ENCODE measurements at places on chromosomes 7 and 10.
A peak's percentile ranks its signal among the peaks of the same experiment; 100 is the strongest.

DNA sequence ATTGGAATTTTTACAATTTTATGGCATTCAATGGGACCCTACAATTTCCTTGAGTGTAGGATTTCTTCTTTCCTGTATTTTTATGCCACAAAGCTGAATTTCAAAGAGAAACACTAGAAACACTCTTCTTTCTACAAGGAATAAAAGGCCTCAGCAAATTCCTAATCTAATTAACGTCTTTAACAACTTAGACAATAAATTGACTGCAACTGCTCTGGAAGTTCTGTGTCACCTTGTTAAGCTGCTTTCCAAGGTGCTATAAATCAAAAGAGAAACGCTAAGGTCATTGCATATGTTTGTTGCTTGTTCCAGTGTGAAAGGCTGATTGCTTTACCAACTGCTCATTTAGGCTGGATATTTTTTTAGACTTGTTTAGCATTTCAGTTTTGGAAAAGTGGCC is 182.2 kb downstream of the POLR1F start:
- DNase-seq: no peak

DNA sequence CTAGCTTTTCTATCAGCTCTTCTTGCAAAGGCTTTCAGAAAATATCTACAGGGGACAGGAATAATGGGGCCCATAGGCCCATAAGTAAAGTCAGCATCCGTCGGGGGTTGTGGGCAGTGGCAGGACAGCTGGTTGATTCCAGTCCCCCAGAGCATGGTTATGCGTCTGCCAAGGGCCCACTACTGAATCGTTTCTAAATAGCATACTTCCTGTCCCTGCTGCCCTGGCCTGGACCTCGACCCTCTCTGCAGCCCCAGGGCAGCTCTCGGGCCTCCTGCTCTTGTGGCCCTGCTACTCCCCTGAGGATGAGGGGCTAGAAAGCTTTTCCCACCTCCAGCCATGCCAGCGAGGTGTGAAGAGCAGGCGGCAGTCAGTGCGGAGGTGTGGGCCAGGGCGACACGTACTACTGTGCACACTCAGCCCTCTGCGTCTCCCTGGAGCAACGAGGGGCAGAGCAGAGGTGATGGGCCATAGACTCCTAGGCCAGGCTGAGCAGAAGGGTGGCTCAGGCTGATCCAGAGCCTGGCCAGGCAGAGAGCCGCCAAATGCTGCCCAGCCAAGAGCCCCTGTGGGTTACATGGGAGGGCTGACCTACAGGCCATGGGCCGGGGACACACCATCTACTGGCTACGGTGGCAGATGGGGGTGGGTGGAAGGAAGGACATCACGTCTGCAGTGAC is 4.7 kb upstream of the OPN4 start:
- DNase-seq: no peak

- DNase-seq: peak; percentile 55
Observed at GRCh38 chr10:101694674-101695403, at the start of gene FBXW4. Gene FBXW4, minus strand, starts transcription at chr10:101695170. Its CDS starts 65 bp downstream, at chr10:101695105.

DNA sequence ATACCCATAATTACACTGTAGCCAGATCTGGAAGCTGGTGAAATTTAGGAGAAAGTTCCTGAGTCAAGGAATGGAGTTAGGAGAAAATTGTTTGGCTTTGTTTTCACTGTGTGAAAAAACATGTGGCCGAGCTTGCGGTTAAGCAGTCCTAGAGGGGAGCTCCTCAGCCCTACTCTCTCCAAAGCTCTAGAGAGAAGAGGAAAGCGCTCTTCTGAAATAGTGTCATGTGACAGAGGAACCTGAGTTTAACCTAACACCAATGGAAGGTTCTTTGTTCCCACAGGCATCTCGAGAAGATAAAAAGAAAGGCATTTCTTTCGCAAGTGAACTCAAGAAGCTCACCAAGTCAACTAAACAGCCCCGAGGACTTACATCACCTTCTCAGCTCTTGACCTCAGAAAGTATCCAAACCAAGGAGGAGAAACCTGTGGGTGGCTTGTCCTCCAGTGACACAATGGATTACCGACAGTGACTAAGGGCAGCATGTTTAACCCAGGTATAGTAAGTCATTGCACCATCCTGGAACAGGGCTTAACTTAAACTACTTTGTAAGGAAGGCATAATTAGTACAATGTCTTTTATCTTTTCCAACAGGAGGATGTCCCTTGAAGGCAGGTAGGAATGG is 38.0 kb downstream of the NOC3L start:
- no peak for DNase-seq

GRCh38 chr7:1928645-1929348 is 258.7 kb downstream of the ELFN1 start:
- no peak for DNase-seq

DNA sequence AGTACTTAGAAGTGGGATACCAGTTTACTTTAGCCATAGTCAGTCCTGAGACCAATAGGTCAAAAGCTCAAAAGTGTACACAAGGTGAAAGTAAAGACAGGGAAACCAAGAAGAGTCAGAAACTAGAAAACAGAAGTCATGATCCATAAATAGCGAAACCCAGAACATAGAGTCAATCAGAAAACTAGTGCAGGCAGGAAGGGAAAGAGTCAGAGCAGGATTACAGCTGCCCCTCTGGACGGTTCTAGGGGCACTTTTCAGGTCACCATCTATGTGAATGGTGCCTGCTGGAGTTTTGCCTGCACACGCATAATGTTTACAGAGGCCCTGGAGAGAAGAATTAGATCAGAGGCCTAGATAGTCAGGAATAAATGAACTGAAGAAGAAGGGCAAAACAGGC is 22.4 kb upstream of the DMTF1 start:
- DNase-seq: no peak

DNA sequence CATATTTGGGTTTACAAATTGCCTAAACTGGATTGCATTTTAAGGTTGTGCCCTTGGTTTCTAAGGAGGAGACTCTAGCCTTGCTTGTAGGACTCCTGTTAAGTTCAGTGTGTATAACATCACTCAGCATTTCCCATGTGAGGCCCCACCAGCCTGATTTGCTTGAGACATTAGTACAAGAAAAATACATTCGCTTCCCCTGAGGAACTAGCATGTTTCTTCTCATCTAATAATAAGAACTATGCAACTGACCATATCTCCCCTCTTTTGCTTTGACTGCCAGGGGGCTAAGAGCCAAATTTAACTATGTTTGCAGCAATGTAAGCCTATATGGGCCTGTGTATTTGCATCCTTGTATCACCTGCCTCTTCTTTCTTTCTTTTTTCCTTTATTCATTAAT is 737.9 kb downstream of the INHBA start:
- DNase-seq: no peak

DNA sequence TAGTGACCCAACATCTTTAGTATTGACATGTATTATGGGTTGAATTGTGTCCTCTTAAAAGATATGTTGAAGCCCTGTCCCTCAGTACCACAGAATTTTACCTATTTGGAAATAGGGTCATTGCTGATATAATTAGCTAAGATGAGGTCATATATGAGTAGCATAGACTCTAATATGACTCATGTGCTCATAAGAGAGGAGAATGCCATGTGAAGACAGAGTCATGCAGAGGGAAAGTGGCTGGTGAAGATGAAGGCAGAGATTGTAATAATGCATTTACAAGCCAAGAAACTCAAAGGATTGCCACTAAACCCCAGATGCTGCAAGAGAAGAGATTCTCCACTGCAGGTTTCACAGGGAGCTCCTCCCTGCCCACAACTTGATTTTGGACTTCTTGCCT is 496.4 kb downstream of the KIF20B start:
- no peak for DNase-seq

- no peak for DNase-seq
Observed at GRCh38 chr10:4766454-4766853, 59.6 kb upstream of the AKR1E2 start.

GRCh38 chr7:105664816-105665525 is 83.7 kb upstream of the EFCAB10 start:
- DNase-seq: no peak

DNA sequence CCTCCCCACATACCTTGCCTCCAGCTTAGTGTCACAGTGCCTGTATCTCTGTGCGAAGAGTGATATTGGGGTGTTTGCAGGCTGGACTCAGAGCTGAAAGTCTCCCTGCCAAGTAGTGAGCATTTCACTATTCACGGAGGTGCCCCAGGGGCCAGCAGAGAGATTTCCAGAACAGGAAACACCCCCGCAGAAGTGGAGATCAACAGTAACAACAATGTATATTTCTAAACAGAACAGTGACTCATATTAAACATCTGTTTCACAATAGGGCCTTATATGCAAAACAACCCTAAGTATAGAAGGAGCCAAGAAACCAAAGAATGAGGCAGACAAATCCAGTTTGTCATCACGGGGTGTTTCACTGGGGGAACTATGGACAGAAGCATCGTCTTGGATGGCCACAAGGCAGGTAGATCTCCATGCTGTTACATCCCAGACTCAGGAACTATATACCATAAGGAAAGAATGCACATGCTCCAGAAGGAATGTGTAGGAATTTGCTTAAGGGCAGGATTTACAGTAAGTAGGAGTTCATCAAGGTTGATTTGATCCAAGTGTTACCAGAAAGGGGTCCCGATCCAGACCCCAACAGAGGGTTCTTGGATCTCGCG is 29.3 kb upstream of the CCL24 start:
- DNase-seq: no peak

DNA sequence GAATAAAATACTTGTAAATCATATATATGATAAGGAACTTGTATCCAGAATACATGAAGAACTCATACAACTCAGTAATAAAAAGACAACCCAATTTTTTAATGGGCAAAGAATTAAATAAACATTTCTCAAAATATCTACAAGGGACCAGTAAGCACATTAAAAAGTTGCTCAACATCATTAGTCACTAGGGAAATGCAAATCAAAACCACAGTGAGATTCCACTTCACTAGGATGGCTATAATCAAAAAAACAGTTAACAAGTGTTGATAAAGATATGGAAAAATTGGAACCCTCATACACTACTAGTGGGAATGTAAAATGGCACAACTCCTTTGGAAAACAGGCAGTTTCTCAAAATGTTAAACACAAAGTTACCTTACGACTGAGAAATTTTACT is 40.3 kb upstream of the YAE1 start:
- no peak for DNase-seq

GRCh38 chr10:32263300-32263699 is 83.7 kb downstream of the EPC1 start:
- DNase-seq: no peak

GRCh38 chr7:74343281-74344131 is 54.3 kb downstream of the CLIP2 start:
- no peak for DNase-seq

Data from HuH-7 (cell line).